CD4-positive, alpha-beta T cell treated with Interleukin-10 for 1 hour (primary cell): ENCODE measurements at places on chromosomes 1 and 21.
A peak's percentile ranks its signal among the peaks of the same experiment; 100 is the strongest.

GRCh38 chr1:24104854-24105253, 7.1 kb downstream of the MYOM3 start:
- no peak for DNase-seq

DNA sequence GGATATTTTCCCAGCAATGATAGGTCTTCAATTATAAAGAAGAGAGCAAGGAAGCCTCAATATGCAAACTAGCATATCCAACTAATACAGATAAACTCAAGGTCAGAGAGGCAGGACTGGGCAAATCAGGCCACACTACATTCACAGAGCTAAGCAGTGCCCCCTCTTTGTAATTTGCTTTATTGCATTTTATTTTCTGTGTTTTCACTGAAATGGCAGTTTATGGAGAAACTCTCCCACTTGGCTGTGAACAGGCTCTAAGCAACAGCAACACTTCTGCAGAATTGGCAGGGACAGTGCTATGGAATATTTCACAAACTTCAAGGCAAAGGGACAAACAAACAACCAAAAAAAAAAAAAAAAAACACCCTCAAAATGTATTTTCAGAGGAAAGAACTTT, 93.4 kb upstream of the SOD1 start:
- no peak for DNase-seq

GRCh38 chr1:64173336-64173940, 30.0 kb upstream of the UBE2U start:
- DNase-seq, result no peak

GRCh38 chr1:157288492-157288891, 150.3 kb upstream of the ETV3 start:
- DNase-seq, result no peak

- no peak for DNase-seq
These were observed 13.1 kb upstream of the TMEM61 start for GRCh38 chr1:54967372-54967771.

DNA sequence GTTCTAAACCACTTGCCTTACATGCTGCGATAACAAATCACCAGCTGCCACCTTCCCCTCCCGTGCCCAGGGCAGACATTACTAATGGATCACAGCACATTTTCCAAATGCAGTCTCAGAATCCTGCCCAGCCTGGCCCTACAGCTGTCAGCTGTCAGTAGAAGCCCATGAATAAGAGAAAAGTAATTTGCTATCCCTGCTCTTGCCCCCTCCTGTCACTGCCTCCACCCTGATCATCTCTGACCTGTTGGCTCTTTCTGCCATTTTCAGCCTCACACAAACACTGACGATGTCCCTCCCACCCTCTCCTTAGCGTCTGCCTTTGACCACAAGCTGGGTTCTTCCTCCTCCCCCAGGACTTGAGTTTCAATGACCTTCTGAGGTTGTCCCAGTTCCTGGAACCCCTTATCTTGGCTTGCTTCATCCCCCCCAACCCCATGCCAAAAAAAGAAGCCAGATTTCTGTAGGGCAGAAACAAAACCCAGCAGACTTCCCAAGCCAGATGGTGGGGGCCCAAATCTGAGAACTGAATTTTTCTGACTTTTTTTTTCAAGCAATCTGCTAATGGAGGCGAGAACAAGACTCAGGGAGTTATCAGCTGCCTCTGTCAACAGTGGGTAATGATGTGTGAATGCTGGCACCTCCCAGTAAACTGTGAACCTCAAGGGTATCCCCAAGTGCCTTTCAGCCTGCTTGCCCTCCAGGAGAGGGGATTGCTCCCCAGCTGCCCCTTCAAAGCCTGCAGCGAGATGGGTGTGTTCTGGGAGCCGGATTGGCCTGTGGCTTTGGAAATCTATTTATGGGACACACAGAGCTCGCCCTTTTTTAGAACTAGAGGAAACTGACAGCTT, 216.5 kb upstream of the VAMP3 start:
- DNase-seq, result no peak

- DNase-seq, result no peak
These were observed 109.1 kb upstream of the OLIG2 start for GRCh38 chr21:32916522-32917099.

- DNase-seq, result no peak
These were observed 194.4 kb downstream of the GIPC2 start for GRCh38 chr1:78240191-78240590.

GRCh38 chr1:44571712-44572571, 102.3 kb downstream of the TMEM53 start:
- peak; percentile 50 for DNase-seq

DNA sequence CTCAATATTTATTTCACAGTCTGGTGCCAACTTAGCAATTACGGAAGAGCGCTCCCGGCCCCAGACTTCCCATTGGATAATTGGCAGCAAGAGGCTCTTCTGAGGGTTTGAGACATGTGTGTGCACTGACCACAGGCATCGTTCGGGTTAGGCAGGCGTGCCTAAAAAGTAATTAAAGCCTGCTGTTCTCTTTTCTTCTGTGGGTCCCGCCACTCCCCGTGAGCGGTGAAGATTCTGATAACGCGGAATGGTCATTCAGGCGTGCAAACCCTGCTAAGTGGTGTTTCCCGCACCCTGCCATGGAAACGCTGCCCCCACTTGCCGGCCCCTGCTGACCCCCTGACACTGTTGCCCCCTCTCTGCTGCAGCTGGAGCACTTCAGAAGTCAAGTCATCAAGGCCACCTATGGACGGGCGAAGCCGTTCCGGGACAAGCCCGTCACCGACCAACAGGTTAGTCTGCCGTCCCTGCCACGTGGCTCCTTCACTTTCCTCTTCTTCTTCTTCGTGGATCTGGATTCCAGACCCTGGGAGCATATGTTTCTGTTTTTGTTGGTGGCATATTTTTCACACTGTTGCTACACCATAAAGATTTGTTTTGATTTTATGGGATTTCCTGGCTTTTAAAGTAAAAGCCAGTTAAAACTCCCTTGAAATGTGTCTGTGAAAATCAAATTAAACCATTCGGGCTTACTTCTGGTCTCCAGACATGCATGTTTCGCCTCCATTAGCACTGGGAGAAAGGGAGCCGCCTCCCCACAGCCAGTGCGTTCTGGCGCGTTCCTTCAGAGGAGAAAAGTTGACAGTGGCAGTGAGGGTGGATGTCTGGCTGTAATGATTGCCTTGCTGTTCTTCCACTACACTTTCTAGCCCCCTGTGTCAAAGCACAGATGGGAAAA, 79.9 kb downstream of the FHAD1 start:
- no peak for DNase-seq

DNA sequence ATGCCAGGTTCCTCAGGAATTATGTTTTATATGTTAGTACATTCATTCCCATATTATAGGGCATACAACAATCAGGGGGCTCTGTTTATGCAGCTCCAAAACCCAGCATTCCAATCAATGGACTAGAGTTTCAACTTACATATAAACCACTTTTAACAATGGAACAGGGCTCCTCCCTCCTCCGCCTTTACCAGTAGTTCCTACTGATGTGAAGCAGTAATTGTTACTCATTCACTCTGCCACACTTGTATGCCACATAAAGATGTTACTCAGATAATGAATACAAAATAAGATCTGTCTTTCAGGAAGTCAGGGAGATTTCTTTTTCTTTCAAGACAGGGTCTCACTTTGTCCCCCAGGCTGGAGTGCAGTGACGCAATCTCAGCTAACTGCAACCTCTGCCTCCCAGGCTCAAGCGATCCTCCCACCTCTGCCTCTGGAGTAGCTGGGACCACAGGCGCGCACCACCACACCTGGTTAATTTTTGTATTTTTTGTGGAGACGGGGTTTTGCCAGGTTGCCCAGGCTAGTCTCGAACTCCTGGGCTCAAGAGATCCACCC, 17.1 kb downstream of the ZNF281 start:
- DNase-seq, result no peak

GRCh38 chr21:18549214-18549905, 145.8 kb upstream of the TMPRSS15 start:
- DNase-seq, result no peak

- DNase-seq, result no peak
These were observed 337.0 kb downstream of the MATN1 start for GRCh38 chr1:30386156-30386926.

GRCh38 chr1:106600626-106601025, 455.8 kb upstream of the PRMT6 start:
- DNase-seq, result no peak

DNA sequence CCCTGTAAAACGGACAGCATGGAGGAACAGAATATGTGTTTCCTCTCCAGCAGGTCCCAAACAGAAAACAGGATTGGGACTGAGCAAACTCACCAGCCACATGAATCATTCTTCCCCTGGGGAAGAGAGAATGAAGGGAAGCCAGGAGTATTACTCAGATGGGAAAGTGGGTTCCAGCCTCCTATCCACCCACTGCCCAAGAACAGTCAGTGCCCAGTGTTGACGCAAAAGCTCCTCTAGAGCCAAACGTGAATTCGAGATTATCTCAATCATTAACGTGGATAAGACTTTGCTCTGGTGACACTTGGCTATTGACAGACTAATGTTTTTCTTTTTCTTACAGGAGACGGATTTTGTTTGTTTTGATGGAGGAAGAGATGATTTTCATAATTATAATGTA, 9.3 kb downstream of the MIA3 start:
- DNase-seq, result no peak

DNA sequence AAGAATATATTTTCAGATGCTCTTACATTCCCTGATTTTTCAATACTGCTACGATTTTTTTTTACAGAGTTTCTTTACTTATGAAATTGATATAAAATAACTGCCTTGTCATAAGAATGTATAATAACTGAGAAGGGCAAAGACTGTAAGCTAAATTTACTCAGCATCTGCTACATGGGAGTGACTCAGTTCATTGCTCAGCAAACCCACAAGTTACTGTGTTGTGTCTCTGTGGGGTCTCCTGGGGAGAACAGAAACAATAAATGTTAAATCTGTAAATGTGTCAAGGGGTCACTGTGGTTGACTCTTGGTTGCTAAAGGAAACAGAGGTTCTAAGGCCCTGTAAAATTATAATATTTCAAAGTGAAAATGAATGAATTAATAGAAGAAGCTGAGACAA, 210.3 kb upstream of the CACYBP start:
- no peak for DNase-seq

DNA sequence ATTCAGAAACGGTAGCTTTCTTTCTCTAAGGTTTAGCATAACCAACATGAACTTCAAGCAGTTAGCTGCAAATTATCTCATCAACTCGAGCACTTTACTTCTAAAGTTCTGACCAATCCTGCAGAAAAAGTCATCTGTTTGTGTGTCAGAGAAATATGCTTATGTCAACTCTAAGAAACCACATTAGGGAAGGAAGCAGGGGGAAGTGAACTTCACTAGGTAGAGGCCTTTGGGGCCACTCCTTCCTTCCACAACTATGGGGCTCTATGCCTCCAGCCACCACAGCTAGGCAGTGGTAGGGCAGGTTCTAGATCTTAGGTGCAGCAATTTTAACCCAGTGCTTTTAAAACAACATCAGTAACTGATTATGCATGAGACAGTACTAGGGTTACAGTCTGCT, 375.9 kb downstream of the DSCAM start:
- no peak for DNase-seq
